ENCODE measurements at places on chromosomes 3 and 15.

DNA sequence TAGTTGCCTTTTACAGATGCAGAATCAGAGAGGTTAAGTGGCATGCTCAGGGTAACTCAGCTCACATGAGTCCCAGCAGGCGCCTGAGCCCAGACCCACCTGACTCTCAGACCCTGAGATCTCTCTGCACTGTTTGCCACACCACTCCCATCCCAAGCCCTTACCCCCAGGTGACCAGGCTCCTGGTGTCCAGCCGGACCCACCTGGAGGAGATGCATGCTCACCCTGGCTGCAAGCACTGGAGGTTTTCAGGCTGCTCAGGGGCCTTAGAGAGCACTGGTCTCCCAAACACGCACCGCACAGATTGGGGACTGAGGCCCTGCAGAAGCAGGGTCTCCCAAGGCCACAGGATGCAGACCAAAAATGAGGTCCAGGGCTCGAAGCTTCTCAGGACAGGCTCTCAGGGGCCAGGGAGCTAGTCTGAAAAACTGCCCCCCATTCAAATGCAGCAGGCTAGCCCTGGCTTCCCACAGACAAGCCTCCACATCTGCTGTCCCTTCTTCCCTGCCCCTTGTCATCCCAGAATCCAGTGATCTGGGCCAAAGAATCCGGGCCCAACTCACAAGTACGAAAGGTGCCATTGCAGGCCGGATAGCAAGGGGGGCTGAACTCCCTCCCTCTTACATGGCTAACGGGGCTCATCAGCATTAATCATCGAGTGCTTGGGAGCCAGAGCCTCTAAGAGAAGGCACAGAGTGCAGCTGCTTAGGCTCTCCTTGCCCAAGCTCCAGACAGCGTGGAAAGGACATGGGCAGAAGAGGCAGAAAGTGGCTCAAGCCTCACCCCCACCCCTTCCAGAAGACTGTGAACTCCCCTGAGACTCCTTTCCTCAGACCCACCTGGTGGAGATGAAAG, 90.2 kb upstream of the PRR20G start:
- DNase-seq = no peak
- no peaks in the 10 kb centered on the region for H3K27me3 ChIP-seq

GRCh38 chr3:111936191-111936841, 42.5 kb upstream of the ABHD10 start:
- peak overlapping the region; percentile 10 for H3K27ac ChIP-seq
- H3K36me3 ChIP-seq = peaks cover 31% of the 10 kb centered on the region
- H3K4me1 ChIP-seq = peaks cover 3% of the 10 kb centered on the region
- H3K4me3 ChIP-seq = no peak overlapping the region
- no peak for DNase-seq

DNA sequence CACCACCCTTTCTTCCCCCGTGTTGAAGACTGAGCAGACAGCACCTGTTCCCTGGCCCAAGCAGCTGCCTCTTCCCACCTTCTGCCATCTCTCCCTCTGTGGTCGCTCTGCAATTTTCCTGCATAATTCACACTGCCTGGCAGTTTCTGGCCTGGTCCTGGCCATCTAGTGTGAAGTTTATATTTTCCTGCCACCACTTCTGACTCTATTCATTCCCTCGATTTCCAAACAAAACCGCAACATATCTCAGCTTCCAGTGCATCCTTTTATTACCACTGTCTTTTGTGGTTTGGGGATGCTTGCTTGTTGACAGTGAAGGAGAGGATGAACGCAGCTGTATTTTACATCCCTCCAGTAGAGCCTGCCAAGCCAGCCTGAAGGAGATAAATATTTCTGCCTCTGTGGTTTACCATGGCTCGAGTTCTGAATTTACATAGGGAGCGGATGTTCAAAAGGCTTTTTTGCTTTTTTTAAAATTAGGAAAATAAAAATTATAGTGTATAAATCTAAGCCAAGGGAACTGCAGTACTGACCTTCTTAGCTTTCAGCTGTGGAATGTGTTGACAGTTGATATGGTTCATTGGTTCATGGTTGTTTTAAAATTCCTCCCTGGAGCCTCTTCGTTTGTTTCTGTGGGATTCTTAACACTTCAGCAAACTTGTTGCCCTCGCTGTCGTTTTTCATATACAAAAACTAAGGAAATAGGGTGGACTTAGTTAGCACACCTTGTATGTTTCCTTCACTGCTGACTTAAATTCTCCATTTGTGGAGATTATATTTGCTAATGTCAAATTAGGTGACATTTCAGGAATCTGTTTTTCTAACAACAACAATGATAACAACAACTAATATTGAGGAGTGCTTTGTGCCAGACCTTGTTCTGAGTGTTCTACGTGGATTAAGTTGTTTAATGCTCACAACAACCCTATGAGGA, 250.5 kb downstream of the ADAMTSL3 start:
- no peak for DNase-seq
- H3K27me3 ChIP-seq = no peaks in the 10 kb centered on the region
- peaks cover 35% of the 10 kb centered on the region for H3K36me3 ChIP-seq
- peaks cover 8% of the 10 kb centered on the region for H3K4me1 ChIP-seq
- H3K4me3 ChIP-seq = no peak overlapping the region
- H3K27ac ChIP-seq = peak overlapping the region; percentile 28

DNA sequence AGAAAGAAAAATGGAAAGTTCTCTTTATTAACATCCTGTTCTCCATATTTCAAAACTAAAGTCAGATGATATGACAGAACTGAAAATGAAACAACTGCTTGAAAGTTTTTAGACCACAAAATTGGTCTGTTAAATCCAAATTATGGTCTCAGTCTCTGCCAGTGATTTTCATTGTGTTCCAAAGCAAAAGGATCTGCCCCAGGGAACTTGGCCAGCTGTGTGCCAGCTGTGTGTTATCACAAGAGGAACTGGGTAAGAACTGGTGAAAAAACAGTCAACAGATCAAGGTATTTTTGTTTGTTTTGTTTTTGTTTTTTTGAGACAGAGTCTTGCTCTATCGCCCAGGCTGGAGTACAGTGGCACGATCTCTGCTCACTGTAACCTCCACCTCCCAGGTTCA, 323.3 kb downstream of the CTNNB1 start:
- H3K4me1 ChIP-seq = no peaks in the 10 kb centered on the region
- no peak overlapping the region for H3K4me3 ChIP-seq
- no peaks in the 10 kb centered on the region for H3K27me3 ChIP-seq
- H3K27ac ChIP-seq = no peak overlapping the region

DNA sequence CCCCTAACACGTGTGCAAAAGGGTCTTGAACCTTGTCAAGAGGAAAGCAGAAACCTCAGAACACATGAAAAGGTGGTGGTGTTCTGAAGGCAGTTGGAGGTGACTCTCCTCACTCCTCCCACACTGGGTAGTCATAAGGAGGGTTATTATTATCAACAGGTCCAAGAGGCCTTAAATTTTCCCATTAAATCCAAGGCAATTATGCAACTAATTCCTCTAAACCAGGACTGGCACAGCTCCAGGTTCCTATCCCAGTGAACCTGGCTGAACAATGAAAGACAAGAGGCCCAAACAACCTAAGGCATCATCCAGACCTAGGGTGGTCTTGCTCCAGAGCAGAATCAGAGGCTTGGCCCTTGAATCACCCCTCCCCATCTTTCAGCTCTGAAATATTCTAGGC, 15.0 kb downstream of the MYLK start:
- H3K4me3 ChIP-seq = no peak overlapping the region
- H3K36me3 ChIP-seq = no peaks in the 10 kb centered on the region
- H3K4me1 ChIP-seq = peaks cover 21% of the 10 kb centered on the region
- no peak for DNase-seq
